Mesothelial cell of epicardium (in vitro differentiated cells): ENCODE measurements at places on chromosomes 6 and 20. TPM values are rescaled to one million over a fixed set of nuclear protein-coding genes. Genes with fewer than 3 reads are reported as not detected.

Gene TMEM74B
- total RNA-seq: 0.85 to 1.1 TPM (median 0.95 TPM) in 3 replicates

Gene KIAA1755
- total RNA-seq: 3.3 to 4.4 TPM (median 3.6 TPM) in 3 replicates

Gene PDE10A
- 12.8 to 14.3 TPM (median 13.0 TPM) in 3 replicates for total RNA-seq

Gene KHDC1
- total RNA-seq: 9.5 to 10.2 TPM (median 10.2 TPM) in 3 replicates

Gene C6orf15
- not detected in 3 replicates for total RNA-seq

Gene PRND
- 0.05 TPM in 1 of 3 replicates, not detected in the others for total RNA-seq

Gene SHLD1
- total RNA-seq: 10.0 to 11.9 TPM (median 11.6 TPM) in 3 replicates

Gene CPNE1
- total RNA-seq: 221 to 246 TPM (median 238 TPM) in 3 replicates

Gene LY6G6C
- total RNA-seq: 0.89 to 1.4 TPM (median 1.3 TPM) in 3 replicates

Gene HSPA12B
- total RNA-seq: 11.5 to 13.0 TPM (median 12.0 TPM) in 3 replicates

DNA sequence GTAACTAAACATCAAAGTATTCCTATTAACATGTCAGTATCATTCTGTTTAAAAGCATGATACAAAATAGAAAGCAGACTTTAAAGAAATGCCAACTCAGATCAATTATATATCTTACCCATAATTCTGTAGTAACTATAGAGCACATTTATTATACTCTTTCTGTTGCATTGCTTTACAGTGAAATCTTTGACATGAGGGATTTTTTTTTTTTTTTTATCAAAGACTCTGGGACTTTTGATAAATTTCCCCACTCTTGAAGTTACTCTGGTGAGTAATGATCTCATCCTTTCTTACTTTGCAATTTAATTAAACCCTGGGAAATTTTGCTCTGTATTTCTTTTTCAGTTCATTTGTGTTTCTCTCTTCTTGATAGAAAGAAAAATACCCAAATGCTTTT lies 17.4 kb downstream of the ADGRF4 start:
- no peak for DNase-seq

DNA sequence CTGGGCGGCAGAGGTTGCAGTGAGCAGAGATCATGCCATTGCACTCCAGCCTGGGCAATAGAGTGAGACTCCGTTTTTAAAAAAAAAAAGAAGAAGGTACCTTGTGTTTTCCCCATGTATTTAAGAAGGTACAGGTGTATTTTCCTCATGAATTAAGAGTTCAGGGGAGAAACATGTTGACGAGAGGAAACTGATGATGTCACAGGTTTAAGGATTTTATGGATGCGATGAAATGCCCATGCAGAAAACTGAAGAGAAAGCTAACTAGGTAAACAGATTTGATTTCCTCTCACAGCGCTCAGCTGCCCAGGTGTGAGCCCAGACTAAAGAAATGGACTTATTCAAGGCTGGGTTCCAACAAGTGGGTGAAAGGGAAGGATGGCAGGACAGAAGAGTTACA lies 38.4 kb upstream of the SOX4 start:
- no peak for DNase-seq

GRCh38 chr6:31666337-31666965 lies 571 bp downstream of the CSNK2B start:
- DNase-seq: no peak

GRCh38 chr20:38108438-38108985 lies 56.6 kb downstream of the TGM2 start:
- no peak for DNase-seq

DNA sequence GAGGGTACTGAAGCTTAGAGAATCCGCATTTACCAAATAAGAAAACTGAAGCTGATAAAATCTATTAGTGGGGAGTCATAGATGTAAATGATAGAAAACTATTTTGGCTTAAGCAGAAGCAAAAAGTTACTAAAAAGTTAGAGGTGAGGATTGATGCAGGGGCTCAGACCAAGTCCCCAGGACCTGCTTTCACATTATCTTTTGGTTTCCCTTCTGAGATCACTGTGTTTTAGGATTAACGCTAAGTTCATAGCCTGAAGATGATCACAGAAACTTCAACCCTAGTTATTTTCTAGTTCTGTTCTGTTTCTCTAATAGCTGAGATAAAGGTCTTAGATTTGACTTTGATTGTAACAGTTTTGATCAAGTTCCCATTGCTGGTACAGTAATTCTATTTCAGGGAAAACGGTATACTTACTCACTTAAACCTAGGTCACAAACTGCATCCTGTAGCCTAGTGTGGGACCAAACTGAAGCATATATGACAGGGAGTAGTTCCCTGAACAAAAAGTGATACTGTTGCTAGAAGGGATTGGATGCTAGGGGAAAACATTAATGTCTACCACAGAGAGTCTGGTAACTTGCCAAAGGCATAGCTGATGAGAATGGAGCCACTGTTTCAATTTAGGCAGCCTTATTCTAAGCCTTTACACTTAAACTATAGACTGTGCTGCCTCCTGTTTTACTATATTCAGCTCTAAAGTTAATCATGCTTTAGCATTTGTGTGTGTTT lies 13.1 kb downstream of the CYB5R4 start:
- DNase-seq: no peak

DNA sequence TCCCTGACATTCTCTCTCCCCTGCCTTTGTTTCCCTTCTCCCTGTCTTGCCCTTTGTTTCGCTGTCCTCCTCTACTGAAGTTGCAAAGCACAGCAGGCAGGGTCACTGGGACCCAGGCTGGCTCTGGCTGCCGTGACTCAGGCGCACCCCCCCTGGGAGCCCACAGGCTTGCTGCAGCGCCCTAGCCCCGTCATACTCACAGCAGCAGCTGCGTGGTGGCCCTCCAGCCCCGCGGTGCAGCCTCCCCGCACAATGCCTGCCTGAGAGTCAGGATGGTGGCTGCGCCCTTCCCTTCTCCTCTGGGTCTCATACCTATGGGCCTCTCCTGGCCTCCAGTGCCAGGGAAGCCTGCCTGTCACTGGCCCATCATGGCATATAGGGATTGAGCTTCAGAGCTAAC lies 41.7 kb downstream of the TXNDC5 start:
- DNase-seq: no peak

- DNase-seq: no peak
These were observed 4.8 kb downstream of the PXDC1 start for GRCh38 chr6:3746696-3747095.

GRCh38 chr6:146859206-146859605 lies 260.4 kb downstream of the ADGB start:
- no peak for DNase-seq

DNA sequence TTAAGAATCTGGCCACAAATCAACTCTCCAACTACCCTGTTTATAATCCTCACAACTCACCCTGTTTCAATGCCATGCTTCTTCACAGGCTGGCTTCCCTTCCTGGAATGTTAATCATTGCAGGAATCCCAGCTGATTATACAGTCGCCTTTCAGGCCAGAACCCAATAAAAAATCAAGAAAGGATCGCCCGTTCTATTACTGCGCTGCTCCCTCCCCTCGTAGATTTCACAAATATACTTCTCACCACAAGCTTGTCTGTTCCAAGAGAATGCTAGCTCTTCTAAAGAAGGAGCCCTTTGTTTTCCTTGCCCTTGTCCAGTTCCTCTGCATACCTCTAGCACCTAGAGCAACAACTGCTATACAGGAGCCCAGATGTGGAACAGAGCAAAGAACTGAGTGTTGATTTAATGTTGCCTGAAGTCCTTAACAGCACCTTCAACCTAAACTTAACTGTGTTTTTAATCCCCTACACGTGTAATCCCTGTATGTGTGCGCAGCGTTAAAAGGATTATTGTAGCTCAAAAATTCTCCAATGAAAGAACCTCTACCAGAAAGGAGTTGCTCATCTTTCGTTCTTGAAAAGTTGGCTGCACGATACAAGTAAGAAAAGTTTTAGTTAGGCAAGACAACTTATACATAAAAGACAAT lies 988 bp downstream of the ECHDC1 start:
- no peak for DNase-seq

- no peak for DNase-seq
These were observed 705.7 kb upstream of the SLC35B3 start for GRCh38 chr6:9140951-9141460.

DNA sequence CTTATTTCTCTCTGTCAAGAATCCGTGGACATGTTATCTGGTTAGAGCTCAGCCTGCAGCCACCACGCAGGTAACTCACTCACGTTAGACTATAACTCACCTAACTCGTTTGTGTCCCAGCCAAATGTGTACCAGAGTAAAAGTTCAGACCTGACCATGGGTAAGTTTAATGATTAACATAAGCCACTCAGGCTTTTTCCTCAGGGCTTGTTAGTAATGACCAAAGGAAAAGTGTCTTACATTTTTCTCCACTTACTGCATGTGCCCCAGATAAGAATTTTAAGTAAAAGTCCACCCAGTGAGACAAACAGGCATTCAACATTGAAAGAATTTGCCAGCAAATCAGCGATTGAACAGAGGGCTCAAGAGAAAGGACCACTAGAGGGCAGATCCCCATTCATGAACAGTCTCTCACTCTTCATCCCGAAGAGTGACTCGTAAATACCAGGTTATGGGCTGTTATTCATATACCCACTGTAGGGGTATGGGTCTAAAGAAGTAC lies at the start of gene PKHD1:
TSS of gene PKHD1 (minus strand) at position 116 of the 502 bp plus-strand sequence. CDS start 2,680 bp downstream, outside the sequence.
- no peak for DNase-seq

- DNase-seq: no peak
These were observed 234.4 kb downstream of the SMOC2 start for GRCh38 chr6:168675375-168675774.

DNA sequence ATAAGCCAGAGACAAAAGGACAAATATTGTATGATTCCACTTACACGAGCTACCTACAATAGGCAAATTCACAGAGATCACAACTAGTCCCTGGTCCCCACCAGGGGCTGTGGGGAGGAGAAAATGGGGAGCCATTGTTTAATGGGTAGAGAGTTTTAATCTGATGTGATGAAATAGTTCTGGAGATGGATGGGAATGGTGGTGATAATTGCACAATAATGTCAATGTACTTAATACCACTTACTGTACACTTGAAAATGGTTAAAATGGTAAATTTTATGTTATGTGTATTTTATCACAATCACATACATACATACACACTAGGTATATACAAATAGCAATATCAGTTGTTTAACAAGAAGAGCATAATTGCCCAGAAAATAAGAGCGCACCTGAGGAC lies 24.3 kb upstream of the GSTA3 start:
- DNase-seq: no peak

GRCh38 chr6:73200735-73201134 lies 24.6 kb downstream of the KHDC1L start:
- DNase-seq: no peak

DNA sequence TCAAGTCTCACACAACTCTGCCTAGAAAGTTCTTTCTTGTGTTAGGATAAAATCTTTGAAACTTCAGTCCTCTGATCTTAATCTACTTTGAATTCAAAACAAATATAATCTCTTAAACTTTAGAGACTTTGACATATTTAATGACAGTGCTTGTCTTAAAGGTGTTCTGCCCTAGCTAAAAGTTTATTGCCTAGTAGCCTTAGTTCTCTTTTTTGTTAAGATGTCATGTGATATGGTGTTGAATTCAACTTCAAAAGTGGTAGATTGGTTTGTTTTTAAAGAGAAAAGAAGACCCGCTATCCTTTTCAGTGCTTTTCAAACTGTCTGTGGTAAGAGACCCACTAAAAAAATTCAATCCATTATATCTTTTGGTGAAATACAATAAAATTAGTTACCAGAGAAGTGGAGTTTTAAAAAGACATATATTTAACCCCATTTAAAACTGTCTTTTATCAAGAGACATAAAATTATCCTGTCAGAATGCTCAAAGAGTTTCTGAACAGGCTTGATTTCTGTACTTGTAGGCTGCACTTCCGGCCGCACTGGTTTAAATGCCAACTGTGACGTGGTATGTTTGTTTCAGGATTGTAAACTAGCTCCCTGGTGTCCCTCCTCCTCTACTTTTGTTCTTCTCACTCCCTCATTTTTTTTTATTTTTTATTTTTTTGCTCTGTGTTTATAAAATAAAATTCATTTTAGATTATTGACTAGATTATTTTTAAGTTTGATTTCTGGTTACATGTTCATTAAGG lies 76.5 kb downstream of the QKI start:
- no peak for DNase-seq

GRCh38 chr6:36906539-36907325 lies 21.0 kb downstream of the C6orf89 start:
- no peak for DNase-seq

DNA sequence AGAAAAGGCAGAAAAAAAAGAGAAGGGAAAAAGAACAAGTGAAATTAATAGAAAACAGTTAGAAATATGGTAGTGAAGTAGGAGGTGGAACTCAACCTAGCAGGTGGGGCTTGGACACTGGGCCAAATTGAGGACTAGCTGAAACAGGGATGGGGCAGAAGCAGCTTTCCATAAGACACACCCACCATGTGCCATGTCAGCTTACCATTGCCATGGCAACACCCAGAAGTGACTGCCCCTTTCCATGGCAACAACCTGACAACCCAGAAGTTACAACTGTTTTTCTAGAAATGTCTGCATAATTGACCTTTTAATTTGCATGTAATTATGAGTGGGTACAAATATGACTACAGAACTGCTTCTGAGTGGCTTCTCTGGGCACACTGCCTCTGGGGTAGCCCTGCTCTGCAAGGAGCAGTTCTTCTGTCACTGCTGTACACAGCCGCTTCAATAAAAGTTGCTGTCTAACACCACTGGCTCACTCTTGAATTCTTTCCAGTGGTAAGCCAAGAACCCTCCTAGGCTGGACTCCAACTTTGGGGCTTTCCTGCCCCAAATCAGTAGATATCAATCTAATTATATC lies 35.9 kb upstream of the SLC24A3 start:
- no peak for DNase-seq

- no peak for DNase-seq
These were observed 12.2 kb upstream of the SLC17A2 start for GRCh38 chr6:25942561-25943147.

- DNase-seq: no peak
These were observed 5.6 kb upstream of the TREML4 start for GRCh38 chr6:41222513-41222912.

GRCh38 chr6:142867988-142868812 lies 76.8 kb downstream of the HIVEP2 start:
- no peak for DNase-seq

DNA sequence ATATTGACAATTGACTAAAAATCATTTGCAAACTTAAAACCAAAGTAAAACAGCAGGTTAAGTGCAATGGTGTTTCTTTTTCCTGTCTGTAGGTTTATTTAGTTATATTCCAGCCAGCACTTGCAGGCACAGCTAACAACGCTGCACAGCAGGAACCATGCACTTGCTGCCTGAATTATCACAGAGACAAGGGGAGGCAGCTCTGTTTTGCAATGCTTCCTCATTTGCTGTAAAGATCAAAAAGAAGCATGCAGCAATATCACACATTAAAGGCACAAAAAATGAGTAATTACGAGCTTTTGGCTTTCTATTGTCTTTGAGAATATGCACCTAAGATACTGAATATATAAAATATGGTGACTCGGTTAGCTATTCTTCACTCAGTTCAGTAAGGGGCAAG lies 241.9 kb downstream of the EPHA7 start:
- no peak for DNase-seq

GRCh38 chr6:108492131-108492766 lies 68.5 kb upstream of the FOXO3 start:
- DNase-seq: no peak

GRCh38 chr6:126252154-126252553 lies 87.8 kb upstream of the CENPW start:
- no peak for DNase-seq
